ENCODE measurements at places on chromosomes 16 and 17.

GRCh38 chr16:4846503-4846900 lies 586 bp downstream of the GLYR1 start:
- DNase-seq: no peak

DNA sequence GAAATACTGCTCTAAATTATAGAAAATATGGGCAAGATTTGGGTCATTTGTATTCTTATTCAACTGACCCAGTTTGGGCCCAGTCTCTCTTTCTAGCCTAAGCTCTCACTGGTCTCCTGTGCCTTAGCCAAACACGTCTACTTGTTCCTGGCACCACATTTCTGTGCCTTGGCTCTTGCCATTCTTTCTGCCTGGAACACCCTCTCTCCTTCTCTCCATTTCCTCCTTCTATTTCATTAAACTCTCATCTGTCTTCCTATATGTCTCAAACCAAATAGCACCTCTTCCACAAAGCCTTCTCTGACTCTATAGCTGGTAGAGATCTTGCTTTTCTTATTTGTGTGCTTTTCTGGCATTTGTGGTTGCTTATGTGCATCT lies 37.7 kb upstream of the NUFIP2 start:
- DNase-seq: no peak

DNA sequence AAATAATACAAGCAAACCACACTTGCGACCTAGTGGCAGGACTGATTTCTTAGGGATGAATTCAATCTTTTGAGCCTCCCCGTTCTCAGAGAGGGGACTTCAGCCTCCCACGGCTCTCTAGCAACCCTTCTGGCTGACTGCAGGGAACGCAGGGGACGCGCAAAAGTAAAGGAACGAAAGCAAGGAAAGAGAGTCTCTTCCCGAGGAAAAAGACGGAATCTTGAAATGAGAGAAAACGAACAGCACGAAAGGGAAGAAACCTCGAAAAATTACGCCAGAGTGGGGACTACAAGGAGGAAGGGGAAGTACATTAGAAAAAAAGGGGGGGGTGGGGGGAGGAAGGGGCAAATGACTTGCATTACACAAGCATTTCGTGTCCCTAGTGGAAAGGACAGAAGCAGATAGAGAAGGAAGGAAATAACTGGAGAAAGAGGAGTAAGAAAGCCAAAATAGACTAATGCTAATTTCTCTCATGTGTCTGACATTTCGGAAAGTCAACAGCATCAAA lies 1.2 kb downstream of the GRB2 start:
- DNase-seq: no peak

GRCh38 chr17:46124695-46125592 lies 68.3 kb downstream of the KANSL1 start:
- DNase-seq: no peak

- peak; percentile 62 for DNase-seq
Observed at GRCh38 chr17:41965694-41966462, 717 bp upstream of the CNP start.

DNA sequence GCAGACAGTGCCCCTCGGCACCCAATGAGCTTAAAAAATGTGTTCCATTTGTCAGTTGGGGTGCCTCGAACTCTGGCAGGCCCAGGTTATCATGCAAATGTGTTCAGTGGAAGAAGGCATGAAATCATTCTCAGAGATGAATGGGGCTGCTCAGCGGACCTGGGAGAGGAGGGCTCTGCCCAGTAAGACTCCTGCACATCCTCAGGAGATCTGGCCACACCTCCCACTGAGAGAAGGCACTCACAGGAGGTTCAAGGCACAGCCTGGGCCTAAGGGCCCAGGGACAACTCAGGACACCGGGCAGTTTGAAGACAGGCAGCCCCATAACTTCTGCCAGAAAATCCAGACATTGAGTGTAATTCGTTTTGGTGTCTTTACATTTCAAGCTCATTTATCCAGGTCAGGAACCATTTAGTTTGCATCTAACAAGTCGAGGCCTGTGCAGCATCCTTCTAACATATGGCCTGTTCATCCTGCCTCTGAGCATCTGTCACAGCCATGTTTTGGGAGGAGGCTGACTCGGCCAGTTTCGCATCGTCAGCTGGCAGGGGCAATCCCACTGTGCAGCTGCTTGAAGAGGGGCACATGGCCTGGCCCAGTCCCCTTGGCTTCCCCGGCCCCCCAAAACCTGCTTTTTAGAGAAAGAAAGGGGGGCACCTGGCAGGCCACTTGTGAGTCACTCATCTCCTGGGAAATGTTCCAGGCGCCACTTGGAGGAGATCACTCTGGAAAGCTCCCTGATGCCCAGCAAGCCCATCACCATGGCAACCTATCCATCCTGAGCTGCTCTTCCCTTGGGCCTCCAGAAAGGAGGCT lies 31.2 kb upstream of the BCAR1 start:
- no peak for DNase-seq

- no peak for DNase-seq
Observed at GRCh38 chr17:56727876-56728617, 105.7 kb downstream of the C17orf67 start.

DNA sequence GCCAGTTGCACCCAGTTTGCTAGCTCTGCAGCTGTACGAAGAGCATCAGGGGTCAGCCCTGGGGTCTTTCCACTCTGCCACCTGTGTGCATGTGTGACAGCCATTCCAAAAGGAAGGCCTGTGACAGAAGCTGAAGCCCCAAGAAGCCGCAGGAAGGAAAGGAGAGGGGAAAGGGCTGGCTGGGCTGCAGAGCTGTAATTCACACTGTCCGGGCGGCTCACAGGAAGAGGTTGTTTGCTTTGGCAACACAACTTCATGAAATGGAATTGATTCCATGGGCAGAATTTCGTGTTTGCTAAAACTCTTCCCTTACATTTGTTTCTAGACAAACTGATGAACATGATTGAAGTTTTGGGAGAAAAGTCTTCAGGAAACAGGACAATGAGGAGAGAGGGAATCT lies 14.8 kb downstream of the TMEM204 start:
- DNase-seq: no peak

- DNase-seq: no peak
Observed at GRCh38 chr17:31491376-31492131, 100.1 kb downstream of the RAB11FIP4 start.

DNA sequence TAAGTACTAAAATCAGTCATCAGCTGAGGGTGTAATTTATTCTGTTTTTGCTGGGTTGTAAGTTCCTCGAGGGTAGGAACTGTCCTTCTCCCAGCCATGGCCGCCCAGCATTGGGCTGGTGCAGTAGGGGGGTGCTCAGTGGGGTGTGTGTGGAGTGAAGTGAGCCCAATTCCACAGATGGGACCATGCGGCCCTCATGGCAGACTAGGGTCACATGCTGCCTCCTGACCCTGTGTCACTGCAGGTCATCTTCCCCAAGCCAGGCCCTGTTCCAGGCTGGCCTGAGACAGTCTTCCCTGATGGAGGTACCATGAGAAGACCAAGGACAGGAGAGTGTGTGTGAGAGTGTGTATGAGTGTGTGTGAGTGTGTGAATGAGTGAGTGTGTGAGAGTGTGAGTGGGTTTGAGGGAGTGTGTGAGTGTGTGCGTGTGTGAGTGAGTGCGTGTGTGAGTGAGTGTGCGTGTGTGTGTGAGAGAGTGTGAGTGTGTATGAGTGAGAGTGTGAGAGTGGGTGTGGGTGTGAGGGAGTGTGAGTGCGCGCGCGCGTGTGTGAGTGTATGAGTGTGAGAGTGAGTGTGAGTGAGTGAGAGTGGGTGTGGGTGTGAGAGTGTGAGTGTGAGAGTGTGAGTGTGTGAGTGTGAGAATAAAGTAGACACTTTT lies 3.7 kb downstream of the SLC26A11 start:
- DNase-seq: no peak

DNA sequence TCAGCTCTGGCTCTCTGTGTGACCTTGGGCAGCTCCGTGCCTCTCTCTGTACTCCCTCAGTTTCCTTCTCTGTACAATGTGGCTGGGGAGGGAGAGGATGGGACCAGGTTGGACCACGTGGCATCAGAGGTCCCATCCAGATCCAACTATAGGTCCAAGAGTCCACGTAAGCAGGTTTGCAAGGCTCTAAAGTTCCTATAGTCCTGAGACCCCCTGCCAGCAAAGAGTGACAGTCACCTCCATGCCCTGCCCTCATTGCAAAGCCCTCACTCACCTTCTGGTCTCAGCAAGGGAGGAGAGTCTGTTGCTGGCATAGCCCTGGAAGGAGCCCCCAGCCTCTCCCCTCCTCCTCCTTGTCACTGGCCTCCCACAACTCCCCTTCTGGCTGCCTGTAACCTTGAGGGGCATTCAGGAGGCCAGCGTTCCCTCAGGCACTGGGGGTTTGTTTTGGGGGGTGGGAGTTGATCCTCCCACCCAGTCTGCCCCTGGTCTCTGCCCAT lies 6.1 kb upstream of the DRC7 start:
- DNase-seq: no peak

All from C1 segment of cervical spinal cord (tissue), 14 donors.